ENCODE measurements at places on chromosomes 4 and X.

- no peak for DNase-seq
Measured at GRCh38 chr4:78778530-78778929, 2.4 kb downstream of the BMP2K start.

DNA sequence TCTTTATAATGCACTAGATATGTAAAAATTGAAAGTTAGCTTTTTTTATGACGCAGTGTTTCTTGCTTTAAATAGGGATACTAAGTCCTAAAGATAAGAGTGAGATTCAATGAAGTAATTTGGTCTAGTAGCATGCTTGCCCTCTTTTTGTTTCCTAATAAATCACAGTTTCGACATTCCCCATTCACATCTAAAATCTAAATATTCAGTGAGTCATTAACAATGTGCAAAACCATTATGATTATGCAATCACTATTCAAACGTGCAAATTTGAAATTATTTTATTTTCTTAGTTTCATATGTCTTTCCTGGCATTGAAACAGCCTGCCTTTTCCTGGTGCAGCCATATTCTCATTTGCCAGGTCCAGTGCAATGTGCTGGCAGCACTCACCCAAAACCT is 1350.5 kb upstream of the PABPC4L start:
- DNase-seq = no peak

DNA sequence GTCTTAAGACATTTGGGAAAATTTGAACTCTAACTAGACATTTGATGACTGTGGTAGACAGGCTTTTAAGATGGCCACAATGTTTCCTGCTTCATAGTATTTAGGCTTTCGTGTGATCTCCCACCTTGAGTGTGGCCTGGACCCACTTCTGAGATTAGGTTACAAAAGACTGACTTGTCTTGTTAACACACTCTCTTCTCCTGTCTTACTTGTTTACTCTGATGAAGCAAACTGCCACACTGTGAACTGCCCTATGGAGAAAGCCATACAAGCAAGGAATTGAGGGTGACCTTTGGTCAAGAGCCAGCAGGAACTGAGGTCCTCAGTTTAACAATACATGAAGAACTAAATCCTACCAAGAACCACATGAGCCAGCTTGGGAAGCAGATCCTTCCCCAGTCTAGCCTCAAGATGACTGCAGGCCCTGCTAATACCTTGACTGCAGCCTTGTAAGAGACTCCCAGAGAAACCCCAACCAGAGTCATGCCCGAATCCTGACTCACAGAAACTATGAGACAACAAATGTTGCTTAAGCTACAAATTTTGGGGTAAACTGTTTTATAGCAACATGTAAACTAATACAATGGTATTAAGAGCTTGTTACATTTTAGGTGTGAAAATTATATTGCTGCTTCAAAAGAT is 20.3 kb downstream of the UBA6 start:
- no peak for DNase-seq

GRCh38 chr4:62717154-62717553 is 1517.0 kb downstream of the ADGRL3 start:
- no peak for DNase-seq

GRCh38 chr4:74410272-74410671 is 34.7 kb upstream of the AREG start:
- DNase-seq = no peak

DNA sequence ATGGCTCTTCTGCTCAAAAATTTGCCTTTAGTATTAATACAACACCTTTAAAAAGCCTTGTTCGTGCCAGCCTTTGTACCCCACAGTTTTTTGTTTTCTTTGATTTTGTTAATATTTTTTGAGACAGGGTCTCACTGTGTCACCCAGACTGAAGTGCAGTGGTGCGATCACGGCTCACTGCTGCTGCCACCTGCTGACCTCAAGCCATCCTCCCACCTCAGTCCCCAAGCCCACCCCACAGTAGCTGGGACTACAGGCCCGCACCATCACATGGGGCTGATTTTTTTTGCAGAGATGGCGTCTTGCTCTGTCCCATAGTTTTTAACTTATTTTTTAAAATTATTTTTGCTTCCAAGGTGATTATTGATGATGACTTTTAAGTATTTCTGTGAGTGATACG is 134.0 kb downstream of the HTR2C start:
- DNase-seq = no peak

GRCh38 chrX:150966235-150966634 is 16.9 kb upstream of the HMGB3 start:
- DNase-seq = no peak

DNA sequence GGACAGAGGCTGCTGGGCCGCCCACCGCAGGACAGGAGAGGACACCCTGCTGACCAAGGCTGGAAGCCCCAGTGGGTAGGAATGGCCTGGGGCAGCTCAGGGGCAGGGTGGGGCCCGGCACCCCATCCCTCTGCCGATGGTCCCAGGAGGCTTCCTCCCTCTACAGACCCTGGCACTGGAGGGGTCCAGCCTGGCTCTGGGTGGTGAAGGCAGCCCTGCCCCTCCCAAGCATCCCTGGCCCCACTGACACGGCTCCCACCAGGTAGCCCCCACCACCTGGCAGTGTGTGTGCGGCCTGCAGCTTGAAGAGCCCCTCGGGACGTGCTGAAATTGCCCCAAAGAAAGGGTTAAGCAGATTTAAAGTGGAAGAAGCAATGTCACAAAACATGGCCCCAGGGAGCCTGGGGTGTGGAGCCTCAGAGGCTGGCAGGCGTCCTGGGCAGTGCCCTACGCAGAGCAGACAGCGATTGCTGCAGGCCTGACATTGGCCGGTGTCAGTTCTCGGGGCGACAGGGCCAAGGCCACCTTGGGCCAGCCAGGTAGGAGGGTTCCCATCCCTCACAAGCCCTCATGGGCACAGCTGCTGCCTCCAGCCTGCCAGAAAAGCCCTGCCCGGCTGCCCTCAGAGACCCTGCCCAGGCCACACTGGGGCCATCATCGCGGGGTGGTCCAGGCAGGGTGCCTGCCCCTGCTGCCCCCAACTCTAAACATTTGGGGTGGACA is 80.5 kb downstream of the FAM53A start:
- peak; percentile 13 for DNase-seq

DNA sequence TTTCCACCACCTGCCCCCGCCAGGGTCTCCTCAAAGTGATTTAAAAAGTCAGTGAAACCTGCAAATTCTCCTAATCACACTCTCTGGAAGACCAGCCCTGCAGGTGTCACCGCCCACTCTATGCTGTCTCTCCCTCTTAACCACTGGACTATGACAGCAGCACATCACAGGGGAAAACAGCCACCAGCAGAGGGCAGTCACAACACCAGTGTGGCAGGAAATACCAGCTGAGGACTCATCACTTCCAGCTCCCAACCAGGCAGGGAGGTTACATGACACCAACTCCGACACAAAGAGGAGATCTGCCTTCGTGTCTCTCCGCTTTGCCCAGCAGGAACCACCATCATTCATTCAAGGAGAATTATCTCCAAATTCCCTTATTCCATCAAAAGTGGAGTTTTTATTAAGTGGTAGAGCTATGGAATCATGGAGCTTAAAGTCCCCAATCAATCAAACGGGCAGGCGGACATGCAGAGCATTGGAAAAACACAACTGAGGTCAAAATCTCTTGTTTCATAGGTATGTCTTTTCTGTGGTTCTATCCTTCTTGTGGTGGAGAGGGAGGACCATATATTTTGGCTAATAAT is 91.3 kb downstream of the NSUN7 start:
- peak; percentile 93 for DNase-seq
